ENCODE measurements at places on chromosomes 2 and 18. TPM values are rescaled to one million over a fixed set of nuclear protein-coding genes. Genes with fewer than 3 reads are reported as not detected.

The FTCDNL1 gene
- 0.94 TPM for total RNA-seq

GRCh38 chr2:171804456-171804855 is 89.6 kb downstream of the SLC25A12 start:
- no peak for DNase-seq

The CGREF1 gene
- total RNA-seq, result not detected

- no peak for DNase-seq
Observed at GRCh38 chr18:9437021-9437437, 38.3 kb upstream of the RALBP1 start.

The KCNG3 gene
- not detected for total RNA-seq

DNA sequence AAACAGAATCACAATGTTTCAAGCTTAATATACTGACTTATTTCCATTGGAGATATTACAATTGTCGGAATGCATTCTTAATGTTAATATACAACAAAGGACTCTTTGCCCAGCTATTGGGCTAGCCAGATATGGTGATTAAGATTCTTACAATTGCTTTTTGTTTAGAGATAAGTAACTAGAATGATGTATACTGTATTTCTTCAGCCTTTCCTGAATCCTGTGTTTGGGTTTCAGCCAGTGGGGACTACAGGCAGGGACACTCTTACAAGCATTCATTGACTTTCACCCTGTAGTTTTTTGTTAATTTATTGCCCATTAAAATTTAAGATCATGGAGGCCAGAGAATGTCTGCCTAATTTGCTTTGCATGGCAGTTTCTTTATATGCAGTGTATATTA is 254.1 kb upstream of the TMEFF2 start:
- DNase-seq, result no peak

DNA sequence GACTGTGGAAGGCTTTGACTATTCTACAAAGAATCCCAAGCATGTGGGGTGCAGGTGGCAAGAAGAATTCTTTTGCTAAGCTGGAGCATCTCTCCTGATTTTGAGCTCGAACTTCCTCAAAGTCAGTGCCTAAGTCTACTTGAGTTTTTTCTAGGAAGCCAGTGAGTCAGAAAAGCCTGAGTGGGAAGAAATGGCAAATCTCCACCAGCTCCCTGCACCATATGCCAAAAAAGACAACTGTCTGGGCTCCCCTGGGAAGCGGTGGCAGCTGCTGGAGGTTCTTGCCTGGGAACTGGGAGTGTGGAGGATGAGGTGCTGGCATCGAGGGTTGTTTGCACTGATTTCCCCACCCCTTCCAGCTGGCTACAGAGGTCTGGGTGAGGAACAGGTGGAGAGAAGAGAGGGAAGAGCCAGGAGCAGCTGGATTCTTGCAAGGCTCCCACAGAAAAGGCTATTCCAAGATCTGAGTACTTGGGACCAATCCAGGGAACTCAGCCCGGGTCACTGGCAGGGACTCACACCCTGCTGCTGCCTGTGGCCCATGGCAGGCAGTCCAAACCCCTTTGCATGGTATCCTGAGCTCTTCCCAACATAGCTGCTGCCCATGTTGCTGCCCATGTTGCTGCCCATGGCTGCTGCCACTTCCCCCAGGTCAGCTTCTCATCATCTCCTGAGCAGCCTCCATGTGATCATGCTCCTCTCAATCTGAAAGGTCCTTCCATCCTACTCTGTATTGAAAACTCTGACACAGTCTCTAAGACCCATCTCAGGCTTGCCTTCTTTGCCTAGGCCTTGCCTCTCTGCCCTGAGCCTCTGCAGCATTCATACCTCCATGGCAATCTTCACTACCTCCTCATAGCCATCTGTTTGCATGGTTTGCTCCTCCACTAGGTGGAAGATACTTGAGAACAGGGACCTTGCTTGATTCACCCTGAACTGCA is 128.3 kb upstream of the SPATS2L start:
- no peak for DNase-seq

The SERPINB4 gene
- total RNA-seq, result not detected

- no peak for DNase-seq
Observed at GRCh38 chr18:74294526-74294925, 2.8 kb upstream of the CYB5A start.

- DNase-seq, result peak; percentile 27
Observed at GRCh38 chr2:151553-152334, 105.4 kb upstream of the FAM110C start.
